ENCODE measurements at places on chromosomes 6 and 20. TPM values are rescaled to one million over a fixed set of nuclear protein-coding genes. Genes with fewer than 3 reads are reported as not detected.

- no peak for DNase-seq
These were observed 14.7 kb upstream of the TAF4 start for GRCh38 chr20:62080249-62080990.

GRCh38 chr6:158408552-158409130 is 96.4 kb downstream of the TULP4 start:
- DNase-seq = no peak

- no peak for DNase-seq
These were observed 153.0 kb downstream of the SOBP start for GRCh38 chr6:107642861-107643328.

DNA sequence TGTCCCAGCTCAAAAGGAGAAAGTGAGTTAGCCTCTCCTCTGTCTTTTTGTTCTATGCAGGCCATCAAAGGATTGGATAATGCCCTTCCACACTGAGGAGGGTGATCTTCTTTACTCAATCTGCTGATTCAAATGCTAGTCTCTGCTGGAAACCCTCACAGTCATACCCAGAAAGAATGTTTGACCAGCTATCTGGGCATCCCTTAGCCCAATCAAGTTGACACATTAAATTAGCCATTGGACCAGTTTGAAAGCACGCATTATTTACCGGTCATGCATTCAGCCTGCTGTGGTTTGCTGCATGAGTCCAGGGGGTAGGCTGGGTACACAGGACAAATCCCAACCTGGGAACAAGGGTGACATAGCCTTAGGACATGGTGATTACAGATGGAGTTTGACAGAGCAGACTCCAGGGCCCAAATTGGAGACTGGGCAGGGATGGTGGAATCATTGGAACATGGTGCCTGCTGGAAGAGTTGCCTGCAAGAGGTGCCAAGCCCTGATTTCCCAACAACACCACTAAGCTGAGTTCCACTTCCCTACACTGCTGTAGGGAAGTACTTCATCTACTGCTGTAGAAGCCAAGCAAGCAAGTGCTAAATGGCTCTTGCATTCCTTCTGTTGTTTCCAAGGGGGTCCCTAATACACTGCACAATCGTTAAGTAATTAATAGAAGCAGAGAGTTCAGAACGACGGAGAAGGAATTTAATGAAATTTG is 87.7 kb downstream of the RNF182 start:
- DNase-seq = no peak

DNA sequence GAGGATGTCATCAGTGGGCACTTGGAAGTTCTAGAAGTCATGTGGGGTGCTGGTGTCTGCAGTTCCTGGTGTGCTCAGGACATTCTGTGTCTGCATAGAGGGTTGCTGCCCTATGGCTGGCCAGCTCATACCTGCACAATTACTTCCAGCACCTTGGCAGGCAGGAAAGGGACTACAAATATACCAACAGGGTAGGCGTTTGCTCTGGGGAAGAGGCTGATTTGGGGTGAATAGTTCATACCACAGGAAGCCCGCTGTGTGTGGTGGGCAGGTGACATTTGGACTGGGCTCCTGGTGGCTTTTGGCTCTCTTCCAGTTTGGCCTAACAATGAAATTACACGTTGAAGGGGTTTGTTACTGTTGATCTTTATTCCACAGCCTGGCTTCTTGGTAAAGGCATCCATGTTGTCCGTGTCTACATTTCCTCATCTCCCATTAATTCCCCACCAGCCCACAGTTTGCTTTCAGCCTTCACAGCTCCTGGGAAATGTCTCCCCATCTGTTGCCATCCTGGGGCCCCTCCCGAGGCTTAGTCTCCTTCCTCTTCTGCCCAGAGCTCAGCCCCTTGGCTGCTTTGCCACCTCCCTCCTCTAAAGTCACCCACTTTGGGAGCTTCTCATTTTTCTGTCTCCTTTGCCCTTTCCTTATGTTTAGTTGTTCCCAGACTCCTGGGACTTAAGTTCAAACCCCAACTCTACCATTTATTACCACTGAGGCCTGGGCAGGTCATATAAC is 88.1 kb downstream of the RSPH3 start:
- DNase-seq = peak; percentile 28

The COMMD7 gene
- polyA plus RNA-seq = 42.1 TPM

The COL20A1 gene
- polyA plus RNA-seq = 0.09 TPM

The CHRNA4 gene
- polyA plus RNA-seq = not detected

DNA sequence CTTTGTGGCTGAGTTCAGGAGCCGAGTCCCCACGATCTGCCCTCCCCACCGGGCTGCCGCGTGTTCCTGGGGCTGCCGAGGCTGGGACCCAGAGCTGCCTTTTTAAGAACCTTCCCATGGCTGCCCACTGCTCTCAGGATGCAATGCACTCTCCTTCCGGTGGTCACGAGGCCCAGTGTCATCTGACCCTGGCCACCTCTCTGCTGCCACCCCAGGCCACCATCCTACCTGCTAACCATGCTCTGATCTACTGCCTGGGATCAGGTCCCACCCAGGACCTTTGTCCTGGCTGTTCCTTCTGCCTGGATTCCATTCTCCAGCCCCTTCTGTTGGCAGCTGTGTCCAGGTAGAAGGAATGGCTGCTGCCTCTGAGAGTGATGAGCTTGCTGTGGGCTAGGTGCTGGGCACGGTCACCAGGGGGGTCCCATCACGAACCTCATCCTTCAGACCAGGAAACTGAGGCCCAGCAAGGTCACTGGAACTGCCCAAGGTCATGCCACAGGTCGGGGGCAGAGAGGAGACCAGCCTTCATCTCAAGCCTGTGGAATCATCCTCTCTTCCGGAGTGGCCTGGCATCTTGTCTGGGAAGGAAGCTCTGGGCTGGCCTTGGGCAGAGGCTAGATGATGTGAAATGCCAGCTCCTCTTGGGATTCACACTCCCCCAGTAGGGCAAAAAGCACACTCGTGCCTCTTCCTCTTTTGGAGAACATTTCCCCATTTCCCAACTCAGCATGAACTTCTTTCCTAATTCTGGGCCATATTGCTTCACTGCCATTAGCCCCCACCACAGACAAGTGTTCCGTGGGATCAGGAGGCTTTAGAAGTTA is 20.5 kb downstream of the PCK1 start:
- DNase-seq = no peak

- DNase-seq = no peak
These were observed 42.2 kb downstream of the CDH26 start for GRCh38 chr20:60000271-60001042.

- DNase-seq = no peak
These were observed 371.5 kb downstream of the SYNE1 start for GRCh38 chr6:152265651-152266050.

DNA sequence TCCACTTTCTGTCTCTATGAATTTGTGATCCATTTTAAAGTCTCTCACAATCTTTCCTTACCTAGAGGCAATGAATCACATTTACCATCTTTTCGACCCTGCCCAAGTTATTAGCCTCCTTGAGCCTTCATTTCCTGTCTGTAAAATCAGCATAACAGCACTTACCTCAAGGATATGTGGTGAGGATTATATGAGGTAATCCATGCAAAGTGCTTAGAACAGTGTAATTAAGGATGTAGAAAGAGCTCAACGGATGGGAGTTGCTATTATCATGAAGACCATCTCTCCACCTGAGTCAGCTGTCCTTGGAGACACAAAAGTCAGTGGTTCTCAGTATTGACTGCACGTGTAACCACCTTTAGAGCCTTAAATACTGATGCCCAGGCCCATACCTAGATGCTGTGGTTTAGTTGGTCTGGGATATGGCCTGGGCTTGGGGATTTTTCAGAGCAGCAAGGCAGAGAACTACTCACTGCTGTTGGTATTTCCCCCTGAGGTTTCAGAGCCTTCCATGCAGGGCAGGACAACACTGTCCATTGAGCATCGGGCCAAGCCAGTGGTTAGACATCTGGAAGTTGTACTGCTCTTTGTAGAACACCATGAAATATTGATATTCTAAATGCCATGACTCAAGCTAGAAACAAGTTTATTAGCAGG is 55.8 kb downstream of the LYRM2 start:
- DNase-seq = no peak

The ALDH5A1 gene
- polyA plus RNA-seq = 6.4 TPM

GRCh38 chr6:84448331-84448730 is 220.9 kb upstream of the CEP162 start:
- no peak for DNase-seq

Data from small intestine (tissue), 16 donors.